ENCODE measurements at places on chromosomes 11 and 22.

- no peak for DNase-seq
These were observed 85.7 kb downstream of the CSNK2A3 start for GRCh38 chr11:11267312-11267711.

GRCh38 chr22:32204856-32205722, at the start of gene RFPL2:
Gene RFPL2 (minus strand): TSS chr22:32205073. CDS start chr22:32202451, 2,622 bp downstream.
- DNase-seq: no peak

DNA sequence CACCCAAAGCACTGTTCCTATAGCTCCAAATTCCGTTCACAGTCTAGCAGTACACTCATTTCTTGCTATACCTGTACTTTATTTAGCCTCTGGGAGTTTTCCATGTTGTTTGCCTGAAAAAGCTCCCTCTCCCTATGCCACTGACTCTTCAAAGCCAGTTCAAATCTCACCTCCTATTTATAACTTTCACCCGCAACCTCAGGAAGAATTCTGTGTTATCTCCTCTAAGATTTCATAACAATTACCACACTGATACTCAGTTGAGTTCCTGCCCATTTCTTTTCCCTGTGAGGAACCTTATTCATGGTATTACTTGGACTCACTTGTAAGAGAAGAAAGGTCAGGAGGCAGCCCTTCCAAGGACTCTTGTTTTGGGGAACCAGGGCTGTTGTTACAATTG, 25.2 kb downstream of the GDPD4 start:
- DNase-seq: no peak

- DNase-seq: no peak
These were observed 186.5 kb downstream of the SWAP70 start for GRCh38 chr11:9850224-9850895.

GRCh38 chr11:102883141-102883540, 8.4 kb upstream of the MMP12 start:
- no peak for DNase-seq
